Ascending aorta (tissue), 2 donors: ENCODE measurements at places on chromosomes 5 and 9. TPM values are rescaled to one million over a fixed set of nuclear protein-coding genes. Genes with fewer than 3 reads are reported as not detected.
A peak's percentile ranks its signal among the peaks of the same experiment; 100 is the strongest.

GRCh38 chr5:34869256-34869655 lies 30.3 kb downstream of the TTC23L start:
- no peak for DNase-seq

GRCh38 chr5:147520450-147520849 lies 10.6 kb upstream of the DPYSL3 start:
- DNase-seq = no peak

Gene LEAP2
- 0.21 TPM for total RNA-seq

DNA sequence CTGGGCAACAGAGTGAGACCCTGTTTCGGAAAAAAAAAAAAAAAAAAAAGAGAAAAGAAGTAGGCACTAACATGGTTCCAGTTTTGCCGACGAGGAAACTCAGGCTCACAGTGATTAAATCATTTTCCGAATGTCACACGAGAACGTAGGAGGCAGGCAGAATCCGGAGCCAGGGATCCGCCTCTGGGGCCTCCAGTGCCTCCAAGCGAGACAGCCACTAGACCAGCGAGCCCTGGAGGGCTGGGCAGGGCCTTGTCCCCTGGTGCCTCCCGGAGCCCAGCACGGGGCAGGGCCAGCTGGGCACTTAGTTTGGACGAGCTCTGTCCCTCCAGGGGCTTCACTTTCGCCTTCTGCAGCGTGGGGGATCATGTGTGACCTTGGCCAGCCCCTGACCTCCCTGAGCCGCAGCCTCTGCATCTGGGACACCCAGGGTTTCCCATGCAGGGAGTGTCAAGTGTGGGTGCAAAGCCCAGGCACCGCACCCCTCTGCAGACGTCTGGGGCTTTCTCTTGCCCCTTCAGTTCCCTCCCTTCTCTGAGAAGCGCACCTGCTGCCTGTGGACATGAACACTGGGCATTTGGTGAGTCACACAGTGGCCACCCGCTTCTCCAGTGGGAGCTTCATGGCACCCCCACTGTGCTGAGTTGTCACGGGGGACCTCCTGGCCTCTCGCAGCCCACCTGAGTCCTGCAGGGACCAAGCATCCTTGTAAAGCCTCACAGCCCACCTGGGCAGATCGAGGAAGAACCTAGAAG lies 80.3 kb downstream of the RXRA start:
- no peak for DNase-seq

Gene CCL27
- total RNA-seq = 9.3 TPM

GRCh38 chr5:104751969-104752368 lies 1189.4 kb upstream of the NUDT12 start:
- DNase-seq = no peak

Gene GDNF
- total RNA-seq = not detected

DNA sequence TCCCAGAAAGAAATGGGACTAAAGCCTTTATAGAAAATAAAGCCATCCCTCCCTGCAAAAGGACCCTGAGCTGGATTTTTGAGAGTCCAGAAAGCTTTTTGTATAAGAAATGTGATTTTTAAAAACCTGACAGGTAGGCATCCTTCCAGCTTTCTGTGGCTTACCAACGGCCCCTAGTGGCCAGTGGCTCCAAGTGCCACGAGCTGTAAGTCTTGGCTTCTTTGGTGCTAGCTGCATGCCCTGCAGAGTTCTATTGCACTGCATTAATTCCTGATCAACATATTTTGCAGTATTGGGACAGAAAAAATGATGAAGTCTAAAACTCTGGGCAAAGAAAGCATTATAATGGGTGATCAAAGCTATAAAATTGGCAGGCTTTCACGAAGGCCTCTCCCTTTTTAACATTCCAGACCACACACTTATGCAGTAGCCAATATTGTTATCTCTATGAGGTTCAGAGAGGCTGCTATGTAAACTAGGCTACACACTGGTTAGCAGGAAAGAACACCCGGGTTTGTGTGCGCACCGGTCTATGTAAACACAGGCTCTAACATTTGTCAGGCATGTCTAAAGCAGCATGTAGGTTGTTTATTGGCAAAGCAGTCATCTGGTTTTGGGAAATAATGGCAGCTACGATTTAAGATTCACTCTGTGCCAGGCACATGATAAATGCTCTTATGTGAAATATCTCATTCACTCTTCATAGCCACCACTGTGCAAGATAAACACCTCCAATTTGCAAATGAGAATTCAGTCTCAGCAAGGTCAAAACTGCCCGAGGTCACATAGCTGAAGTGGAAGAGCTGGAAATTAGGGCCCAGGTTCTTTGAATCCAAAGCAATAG lies 55.2 kb downstream of the NMUR2 start:
- no peak for DNase-seq

Gene SLC6A3
- total RNA-seq = not detected

Gene ISCA1
- total RNA-seq = 20.6 TPM

DNA sequence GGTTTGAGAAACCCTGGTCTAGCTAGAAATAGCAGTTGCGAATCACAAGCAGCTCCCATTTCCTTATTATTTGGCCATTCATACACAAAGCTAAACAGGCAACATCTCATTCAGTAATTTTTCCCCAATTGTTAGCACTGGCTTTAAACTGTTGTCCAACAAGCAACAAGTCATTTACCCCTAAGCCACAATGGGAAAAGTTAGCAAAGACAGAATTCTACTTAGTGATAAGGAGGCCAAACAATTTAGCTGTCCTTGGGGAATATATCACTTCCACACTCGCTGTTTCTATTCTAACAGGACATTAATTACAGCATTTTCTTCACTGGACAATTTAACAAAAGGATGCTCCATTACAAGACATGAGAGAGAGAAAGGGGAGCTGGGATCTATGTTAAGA lies 2.8 kb downstream of the MYO10 start:
- DNase-seq = no peak

- no peak for DNase-seq
Observed at GRCh38 chr9:106861640-106862109, 1.3 kb upstream of the ZNF462 start.

GRCh38 chr9:32706004-32706724 lies 70.7 kb upstream of the TAF1L start:
- DNase-seq = no peak

GRCh38 chr9:27383524-27383923 lies 86.6 kb upstream of the EQTN start:
- DNase-seq = no peak

Gene PHYHD1
- 46.1 TPM for total RNA-seq

Gene SV2C
- not detected for total RNA-seq

- DNase-seq = no peak
Observed at GRCh38 chr5:14954216-14954615, 82.6 kb upstream of the ANKH start.

GRCh38 chr5:158807-159447 lies 32.4 kb upstream of the LRRC14B start:
- no peak for DNase-seq

- DNase-seq = no peak
Observed at GRCh38 chr9:98805506-98806272, 1.8 kb upstream of the GALNT12 start.

DNA sequence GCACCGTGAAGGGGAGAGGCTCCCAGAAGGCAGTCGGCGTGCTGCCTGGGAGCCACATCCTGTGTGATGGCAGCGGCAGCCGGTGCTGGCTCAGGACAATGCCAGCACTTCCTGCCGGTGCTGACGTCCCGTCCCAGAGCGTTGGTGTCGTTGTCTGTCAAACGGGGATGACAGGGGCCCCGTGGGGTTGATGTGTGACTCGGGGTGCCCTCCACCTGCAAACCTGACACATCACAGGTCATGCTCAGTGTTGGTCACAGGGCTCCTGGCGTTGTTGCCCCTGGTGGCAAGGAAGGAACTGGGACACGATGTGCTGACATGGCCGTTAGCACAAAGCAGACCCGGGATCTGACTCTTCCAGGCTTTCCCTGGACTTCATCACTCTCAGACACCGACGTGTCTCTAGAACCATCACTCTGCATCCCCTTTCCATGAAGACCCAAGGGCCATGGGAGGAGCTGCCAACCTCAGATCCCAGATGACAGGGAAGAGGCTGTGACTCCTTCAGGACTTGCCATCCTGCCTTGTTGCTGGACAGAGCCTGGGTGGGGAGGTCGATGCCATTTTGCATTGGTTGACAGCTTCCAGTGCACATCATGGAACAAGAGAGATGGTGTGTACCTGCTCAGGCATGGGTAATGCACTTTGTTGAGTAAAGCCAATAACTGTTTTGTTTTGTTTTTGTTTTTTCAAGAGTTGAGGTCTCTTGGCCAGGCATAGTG lies 21.5 kb downstream of the PLPP7 start:
- DNase-seq = no peak

DNA sequence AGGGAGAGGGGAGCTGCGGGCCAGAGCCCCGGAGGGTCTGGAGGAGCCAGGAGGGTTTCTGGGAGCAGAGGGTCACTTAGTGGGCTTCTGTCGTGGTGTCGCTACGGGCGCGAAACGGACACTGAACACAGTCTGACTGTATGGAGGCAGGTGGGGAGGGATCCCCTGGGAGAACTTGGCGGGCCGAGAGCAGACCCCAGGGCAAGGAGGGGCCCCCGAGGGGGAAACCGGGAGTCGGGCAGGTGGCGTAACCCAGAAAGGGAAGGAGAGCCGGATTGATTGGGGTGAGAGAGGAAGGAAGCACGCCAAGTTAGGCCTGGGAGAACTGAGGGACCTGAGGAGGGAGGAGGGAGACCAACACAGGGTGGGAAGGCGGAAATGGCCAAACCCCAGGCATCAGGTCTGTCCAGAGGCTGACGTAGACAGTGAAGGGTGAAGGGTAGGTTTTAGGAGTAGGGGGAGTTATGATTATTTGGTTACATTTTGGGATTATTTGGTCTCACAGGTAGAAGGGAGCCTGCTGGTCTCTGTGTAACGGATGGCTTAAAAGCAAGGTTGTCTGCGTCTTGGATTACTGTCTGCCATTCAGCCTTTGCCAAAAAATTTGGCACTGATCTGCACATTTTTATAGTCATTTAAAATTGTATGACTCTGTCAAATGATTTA lies 3.3 kb upstream of the MSMP start:
- DNase-seq = no peak

GRCh38 chr5:110414360-110414759 lies 312.1 kb downstream of the TMEM232 start:
- no peak for DNase-seq

- no peak for DNase-seq
Observed at GRCh38 chr9:133237035-133237731, 28.1 kb upstream of the OBP2B start.

Gene ADCY2
- total RNA-seq = 0.11 TPM

Gene RANBP6
- total RNA-seq = 8.3 TPM

Gene SPATA9
- not detected for total RNA-seq

Gene PCDHA9
- not detected for total RNA-seq

Gene HTR1A
- total RNA-seq = not detected

GRCh38 chr5:116942622-116943021 lies 368.0 kb upstream of the SEMA6A start:
- no peak for DNase-seq

- peak; percentile 54 for DNase-seq
Observed at GRCh38 chr9:92097997-92098482, 17.2 kb downstream of the SPTLC1 start.

Gene TMC1
- total RNA-seq = not detected

GRCh38 chr9:114691046-114691955 lies 9.3 kb upstream of the TEX48 start:
- no peak for DNase-seq

DNA sequence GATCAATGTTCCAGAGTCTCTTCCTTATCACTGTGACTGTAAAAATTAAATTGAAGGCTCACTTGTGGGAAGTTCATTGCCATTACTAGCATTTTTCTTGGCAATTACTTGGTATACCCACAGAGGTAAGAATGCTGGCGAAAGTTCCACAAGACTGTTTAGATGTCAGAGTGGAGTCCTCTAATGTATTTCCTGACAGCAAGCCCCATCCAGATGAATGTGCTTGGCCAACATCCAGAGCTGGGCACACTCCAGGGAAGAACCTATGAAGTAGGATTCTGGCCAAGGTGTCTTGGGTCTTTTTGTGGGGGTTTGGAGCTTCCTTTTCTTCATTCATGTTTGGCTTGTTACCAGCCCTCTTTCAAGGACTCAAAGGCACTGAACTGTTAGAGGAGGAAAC lies 473.6 kb downstream of the DMAC1 start:
- DNase-seq = no peak

DNA sequence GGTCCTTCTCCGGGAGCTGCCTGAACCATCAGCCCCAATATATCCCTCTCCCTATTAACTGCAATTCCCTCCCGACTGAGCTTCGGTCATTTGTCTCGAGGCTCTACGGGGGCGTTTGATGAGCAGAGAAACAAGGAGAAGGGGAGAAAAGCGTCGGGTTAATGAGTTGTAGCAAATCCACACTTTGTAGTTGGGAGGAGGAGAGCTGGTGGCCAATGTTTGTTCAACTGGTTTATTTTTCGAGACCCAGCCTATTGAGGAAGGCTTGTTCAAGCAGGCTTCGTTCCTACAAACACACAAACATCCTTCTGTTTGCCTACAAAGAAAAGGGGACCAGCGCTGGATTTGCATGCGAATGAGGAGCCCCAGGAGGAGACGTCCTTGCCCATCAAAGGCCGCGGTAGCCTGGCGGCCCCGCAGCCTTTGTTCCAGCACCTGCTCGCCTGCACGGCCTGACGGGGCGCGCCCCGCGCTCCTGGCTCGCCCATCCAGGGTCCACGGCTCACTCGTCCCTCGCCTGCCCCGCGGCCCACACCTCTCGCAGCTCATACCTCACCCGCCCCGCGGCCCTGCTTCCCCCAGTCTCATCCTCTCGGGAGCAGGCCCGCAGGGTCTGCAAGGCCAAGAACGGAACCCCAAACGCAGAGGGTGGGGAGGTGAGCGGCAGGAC lies 4.6 kb downstream of the FOXD1 start:
- DNase-seq = no peak

- no peak for DNase-seq
Observed at GRCh38 chr9:77013206-77013931, 6.1 kb upstream of the FOXB2 start.

Gene DPYSL3
- total RNA-seq = 110 TPM

DNA sequence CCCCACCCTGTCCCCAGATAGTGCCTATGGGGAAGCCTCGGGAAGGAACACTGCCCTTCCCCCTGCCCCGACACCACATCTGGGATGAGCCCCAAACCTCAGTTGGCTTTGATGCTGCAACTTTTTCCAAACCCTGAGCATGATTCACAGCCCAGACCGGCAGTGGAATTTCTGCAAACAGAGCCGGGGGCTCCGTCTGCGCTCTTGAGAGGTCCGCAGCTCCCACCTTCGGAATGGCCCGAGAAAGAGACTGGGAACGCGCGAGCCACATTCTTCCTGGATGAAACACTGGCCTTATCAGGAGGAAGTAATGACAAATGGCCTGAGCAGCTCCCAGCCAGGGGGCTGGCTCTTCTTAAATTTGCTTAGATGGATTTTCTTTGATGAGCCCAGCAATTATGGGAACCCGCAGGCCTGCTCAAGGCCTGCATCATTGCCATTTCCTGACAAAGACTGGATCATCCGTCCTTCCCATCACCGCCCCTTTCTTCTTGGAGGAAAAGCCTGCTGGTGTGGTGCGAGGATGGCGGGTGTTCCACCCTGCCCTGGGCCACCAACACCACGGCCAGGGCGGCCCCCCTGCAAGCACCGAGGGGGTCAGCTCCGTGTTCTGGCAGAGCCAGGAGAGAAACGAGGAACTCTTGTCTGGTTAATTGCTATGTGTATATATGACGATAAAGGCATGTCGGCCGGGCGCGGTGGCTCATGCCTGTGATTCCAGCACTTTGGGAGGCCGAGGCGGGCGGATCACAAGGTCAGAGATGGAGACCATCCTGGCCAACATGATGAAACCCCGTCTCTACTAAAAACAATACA lies 38.8 kb upstream of the COL5A1 start:
- peak; percentile 91 for DNase-seq
